ENCODE measurements at places on chromosomes 7 and 10.

- no peak for DNase-seq
Observed at GRCh38 chr7:96949766-96950165, 55.6 kb upstream of the DLX6 start.

DNA sequence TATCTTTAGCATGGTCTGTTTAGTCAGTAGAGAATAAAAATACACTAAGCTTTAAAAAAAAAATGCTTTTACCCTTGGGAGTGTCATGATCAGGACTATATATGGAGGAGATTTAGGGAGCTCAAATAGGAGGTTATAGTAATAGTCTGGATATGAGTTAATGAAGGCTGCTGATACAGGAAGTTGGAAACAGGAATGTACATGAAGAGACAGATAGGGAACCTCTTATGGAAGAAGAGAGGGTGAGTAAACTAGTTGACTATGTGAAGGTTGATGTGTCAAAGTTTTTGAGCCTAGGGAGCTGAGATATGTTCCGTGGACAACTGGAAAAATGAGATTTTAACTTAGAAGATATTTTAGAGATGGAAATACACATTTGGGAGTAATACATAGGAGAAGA, 472.0 kb upstream of the FZD8 start:
- no peak for DNase-seq

- DNase-seq: no peak
Observed at GRCh38 chr7:101910991-101911799, 93.8 kb downstream of the CUX1 start.

DNA sequence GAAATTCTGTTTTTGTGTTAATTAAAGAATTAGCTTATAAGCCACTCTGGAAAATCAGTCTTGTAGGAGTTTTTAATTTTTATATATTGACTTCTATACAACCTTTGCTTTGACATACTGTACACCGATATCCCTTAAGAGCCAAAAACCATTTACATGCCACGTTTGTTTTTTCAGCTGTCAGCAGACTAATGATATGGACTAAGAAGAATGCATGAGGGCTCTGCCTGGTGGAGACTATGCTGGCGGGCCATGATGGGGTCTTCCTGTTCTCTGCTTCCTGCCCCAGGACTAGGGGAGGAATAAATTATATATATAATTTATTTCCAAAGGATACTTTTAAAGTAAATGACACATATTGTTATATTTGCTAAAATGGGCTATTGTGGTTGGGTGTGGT, 96.3 kb downstream of the CDK14 start:
- no peak for DNase-seq

- no peak for DNase-seq
Observed at GRCh38 chr10:106920538-106920937, 244.0 kb downstream of the SORCS1 start.

DNA sequence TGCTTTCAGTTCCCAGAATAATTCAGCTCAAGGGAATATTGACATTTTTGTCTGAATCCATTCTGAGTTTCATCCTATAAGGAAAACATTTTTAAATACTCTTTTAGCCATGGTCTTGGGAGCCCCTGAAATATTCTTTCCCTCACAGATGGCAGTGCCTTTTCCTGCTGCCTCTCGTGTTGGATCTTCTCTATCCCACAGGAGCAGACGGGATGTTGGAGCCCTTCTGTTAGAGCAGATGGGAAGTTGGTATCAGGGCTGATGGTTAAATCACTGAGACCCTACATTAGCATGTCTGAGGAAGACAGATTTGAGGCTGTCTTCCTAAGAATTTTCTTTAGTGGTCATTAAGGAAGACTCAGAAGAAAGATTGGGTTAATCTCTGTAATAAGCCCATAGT, 737.8 kb downstream of the LRMDA start:
- no peak for DNase-seq

DNA sequence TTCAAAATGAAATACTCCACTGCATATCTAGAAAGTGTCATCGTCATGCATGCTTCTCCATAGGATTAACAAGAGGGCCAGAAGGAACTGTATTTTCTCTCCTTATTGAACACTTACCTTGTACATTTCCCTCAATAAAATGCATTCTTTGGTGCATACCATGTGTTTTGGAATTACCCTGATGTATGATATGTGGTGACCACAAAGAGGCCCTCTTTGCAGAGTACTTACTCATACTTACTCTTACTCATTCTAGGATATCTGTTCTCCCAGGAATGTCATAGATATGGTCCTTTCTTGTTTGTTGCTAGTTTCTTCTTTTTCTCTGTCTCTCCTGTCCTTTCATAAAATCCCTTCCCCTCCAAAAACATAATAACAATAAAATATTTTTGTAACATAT, 1087.1 kb upstream of the POT1 start:
- DNase-seq: no peak

DNA sequence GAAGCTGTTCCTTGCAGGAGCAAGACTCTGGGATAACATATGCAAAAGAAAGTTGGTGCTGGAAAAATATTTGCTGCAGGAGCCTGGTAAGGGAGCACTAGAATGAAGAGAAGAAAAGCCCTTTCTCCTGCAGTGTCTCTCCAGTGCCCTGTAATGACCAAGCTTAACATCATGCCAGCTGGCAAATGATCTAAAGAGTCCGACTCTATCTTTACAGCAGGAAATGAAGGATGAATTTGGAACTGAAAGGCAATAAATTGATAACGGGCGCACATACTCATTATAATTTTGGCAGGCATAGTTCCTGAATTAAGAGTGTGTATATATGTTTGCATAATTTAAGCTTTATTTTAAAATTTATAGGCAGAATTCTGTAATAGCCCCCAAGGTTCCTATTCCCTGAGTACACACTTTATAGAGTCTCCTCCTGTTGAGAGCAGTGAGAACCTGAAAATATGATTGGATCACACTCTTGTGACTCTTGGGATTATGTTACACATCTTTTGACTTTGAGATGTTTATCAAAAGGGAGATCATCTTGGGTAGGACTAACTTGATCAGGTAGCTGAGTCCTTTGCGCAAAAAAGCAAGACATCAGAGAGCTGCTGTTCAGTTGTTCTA, 299.0 kb upstream of the MBL2 start:
- no peak for DNase-seq

Data from hindlimb muscle (tissue), 1 donor.